ENCODE measurements at places on chromosomes 5 and 9. TPM values are rescaled to one million over a fixed set of nuclear protein-coding genes. Genes with fewer than 3 reads are reported as not detected.

DNA sequence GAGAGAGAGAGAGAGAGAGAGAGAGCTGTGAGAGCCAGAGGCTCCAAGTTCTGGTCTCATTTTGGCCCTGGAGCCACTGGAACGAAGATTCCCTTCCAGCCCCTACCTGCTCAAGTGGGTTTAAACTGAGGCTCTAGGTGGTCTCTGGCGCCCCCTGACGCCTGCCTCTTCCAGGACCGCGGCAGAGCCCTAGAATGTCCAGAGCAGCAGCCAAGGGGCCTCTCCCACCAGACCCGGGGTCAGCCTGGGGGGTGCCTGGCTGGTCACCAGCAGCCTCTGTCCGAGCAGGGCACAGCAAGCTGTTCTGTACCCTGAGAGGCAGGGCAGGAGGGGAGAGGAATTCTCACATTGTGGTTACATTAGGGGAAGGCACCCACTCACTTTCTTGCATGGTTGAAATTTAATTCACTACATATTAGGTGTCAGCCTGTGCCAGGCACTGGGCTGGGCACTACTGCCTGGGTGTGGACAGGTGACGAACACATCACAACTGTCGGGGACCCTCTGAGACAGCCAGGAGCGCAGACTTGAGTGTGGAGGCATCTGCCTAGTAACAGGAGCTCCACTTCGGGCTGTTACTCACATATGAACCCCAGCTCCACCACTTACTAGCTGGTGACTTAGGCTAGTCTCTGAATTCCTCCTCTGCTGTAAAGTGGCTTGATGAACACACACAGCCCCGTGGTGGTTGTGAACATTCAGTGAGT, 44.5 kb downstream of the AMBP start:
- DNase-seq, result peak; percentile 27

DNA sequence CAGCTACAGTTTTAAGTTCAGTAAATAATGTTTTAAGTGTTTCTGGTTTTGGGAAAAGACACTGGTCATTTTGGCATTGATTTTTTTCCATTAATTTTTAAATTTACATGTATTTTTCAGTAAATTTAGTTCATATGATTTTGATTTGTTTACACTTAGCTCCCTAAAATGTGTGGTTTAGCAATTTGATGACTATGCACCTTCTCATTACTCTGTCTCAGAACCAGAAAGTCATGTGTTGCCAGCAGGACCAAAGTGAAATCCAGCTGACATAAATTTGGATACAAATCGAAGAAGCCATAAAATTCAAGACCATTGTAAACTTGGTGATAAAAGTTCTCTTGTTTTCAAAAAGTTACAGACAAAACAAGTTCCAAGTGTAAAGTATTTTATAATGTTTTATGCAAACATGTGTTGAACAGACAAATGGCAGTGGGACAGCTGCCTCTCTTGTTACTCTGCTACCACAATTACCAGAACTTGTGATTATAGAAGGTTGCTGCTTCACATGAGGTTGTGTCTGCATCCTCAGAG, 354.8 kb downstream of the NR2F1-AS1 start:
- peak; percentile 69 for DNase-seq

Gene HAVCR2
- 0.37 TPM for total RNA-seq

Gene SEMA4D
- 0.27 TPM for total RNA-seq

- no peak for DNase-seq
These were observed 241.4 kb downstream of the HINT1 start for GRCh38 chr5:130923543-130924124.

GRCh38 chr9:127683723-127684122, 23.1 kb upstream of the CFAP157 start:
- DNase-seq, result no peak

- no peak for DNase-seq
These were observed 1138.2 kb upstream of the CDH18 start for GRCh38 chr5:21126236-21126635.

GRCh38 chr9:110284211-110284844, 28.0 kb upstream of the TXN start:
- DNase-seq, result no peak

GRCh38 chr5:28386712-28387111, 1348.3 kb upstream of the CDH9 start:
- DNase-seq, result no peak

- DNase-seq, result no peak
These were observed at the start of gene CDH12 for GRCh38 chr5:22852807-22853660. Gene CDH12, minus strand, starts transcription at chr5:22853344.

Gene PCDHA5
- total RNA-seq, result 0.05 TPM

Gene SPINK7
- total RNA-seq, result not detected

DNA sequence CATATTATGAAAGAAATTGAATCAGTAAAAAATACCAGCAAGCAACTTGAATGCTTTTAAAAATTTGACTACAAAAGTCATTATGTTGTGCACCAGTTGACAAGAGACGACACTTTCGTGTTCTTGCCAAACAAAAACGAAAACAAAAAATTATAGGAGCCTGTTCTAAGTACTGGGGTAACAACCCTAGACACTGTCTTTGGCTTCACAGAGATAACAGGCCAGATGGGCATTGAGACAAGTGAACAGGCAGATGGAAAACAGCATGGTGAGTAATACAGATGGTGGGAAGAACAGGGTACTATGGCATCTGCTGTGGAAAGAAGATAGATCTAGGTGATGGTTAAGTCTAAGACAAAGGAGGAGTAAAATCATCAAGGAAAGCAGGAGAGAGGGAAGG, 99.0 kb downstream of the CDH12 start:
- no peak for DNase-seq

- DNase-seq, result no peak
These were observed 40.5 kb downstream of the IRX4 start for GRCh38 chr5:1842004-1842819.

Gene CDO1
- total RNA-seq, result 8.0 TPM

Gene PCDHGA10
- total RNA-seq, result 32.1 TPM

DNA sequence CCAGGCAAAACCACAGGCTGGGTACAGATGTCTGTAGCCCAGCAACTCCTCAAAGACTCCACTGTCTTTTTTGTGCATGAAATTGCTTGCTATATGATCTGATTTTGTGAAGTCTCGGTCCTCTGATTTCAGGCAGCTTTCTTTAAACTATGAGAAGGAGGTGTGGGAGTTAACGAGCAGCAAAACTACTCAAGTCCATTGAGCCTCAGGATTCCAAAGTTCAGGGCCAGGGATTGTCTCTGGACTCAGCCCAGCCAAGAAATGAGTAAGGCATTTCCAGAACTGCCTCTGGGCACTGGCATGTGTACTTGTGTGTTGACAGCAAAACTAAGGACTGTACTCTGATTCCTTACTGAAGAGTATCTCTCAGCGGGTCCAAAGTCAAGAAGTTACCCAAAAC, 53.4 kb upstream of the GLIS3 start:
- no peak for DNase-seq

DNA sequence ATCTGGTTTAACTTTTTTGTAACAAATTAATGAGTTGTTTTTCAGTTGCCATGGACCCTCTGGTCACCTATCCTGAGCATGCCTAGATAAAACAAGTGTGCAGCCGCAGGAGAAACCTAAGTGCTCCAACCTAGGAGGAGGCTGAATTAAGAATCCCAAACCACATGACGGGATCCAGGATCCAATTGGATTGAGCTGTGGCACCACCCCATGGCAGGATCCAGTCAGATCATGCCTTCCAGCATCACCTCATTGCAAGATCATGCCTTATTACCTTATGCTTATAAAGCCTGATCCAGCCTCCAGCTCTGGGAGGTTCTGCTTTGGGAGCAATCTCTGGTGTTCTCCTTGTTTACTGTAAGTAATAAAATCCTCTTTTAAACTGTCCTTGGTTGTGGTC, 662.0 kb downstream of the TLR4 start:
- DNase-seq, result no peak

Gene LIFR
- 16.2 TPM for total RNA-seq

DNA sequence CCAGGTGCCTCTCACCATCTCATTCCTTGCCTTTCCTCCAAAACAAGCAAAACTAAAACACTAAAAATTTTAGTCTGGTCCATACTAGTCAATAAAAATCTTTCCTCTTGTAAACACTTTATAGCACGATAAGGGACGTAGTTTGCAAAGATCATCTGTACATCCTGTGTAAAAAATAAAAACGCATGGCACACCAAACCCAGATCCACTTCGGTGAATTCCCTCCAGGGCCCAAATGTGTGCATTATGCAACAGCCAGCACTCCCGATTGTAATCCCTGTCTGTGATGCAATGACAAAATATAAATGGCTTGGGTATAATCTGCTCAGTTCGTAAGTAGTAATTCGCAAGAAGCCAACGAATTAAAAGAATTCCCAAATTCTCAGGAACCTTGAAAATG, 1.4 kb downstream of the FAM169A start:
- no peak for DNase-seq

GRCh38 chr9:121277518-121278295, 9.7 kb downstream of the GSN start:
- no peak for DNase-seq

Gene ZDHHC11
- total RNA-seq, result 0.37 TPM

DNA sequence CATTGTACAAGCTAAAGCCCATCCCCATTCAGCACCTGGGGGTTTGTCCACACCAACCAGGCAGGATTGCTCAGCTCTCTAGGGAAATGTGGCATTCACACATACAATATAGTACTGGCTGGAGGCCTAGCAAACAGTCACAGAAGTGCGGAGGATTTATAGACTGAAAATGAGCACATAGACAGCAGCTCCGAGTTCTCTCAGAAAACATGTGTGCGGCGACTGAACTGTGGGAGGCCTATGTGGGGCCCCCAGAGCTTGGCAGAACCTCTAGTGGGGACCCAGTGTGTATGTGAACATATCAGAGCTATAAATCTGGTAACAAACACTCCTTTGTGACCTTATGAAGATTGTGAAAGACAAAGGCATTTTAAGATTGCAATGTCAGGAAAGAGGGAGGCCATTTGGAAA, 431.1 kb downstream of the DTWD2 start:
- no peak for DNase-seq

Gene MTAP
- total RNA-seq, result 31.0 TPM

GRCh38 chr5:145772466-145772865, 62.7 kb downstream of the PRELID2 start:
- no peak for DNase-seq

Data from myocyte (in vitro differentiated cells).